ENCODE measurements at places on chromosomes 3 and 15.

GRCh38 chr15:50463423-50464358, 39.5 kb downstream of the USP8 start:
- DNase-seq, result no peak

GRCh38 chr3:155853214-155854140, 750 bp downstream of the SLC33A1 start:
- peak; percentile 36 for DNase-seq

- DNase-seq, result no peak
Measured at GRCh38 chr3:10317311-10317960, 3.5 kb downstream of the SEC13 start.

DNA sequence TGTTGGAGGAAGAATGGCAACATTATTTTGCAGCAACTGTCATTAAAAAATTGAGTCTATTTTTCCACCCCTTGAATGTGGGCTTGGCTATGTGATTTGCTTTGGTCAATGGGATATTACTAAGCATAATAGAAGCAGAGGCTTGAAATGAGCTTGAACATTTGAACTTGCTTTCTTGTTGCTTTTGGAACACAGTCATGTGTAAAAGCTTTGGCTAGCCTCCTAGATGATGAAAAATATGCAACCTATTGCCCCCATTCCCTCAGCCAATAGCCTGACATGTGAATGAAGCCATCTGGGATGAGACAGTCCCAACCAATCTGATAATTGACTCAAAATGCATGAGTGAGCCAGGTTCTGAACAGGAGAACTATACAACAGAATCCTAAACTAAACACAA, 78.4 kb downstream of the PLSCR2 start:
- DNase-seq, result peak; percentile 52

- DNase-seq, result no peak
Measured at GRCh38 chr3:105423397-105423796, 56.7 kb downstream of the ALCAM start.

DNA sequence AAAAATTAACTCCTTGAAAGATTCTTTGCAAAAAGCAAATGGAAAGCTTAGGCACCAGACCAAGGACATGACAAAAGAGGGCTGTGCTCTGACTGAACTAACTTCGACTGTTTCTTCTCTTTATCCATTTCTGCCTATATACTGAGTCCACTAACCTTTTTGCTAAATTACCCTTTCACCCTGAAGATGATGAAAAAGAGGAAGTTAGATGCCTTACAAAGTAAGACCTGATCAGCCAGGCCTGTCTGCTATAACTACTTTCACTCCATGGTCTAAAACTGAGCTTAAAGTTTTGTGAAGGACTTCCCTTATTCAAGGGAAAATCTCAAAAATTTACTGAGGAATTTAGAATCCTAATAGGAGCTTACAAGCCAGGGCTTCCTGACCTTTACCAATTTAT, 6.2 kb upstream of the IGSF10 start:
- no peak for DNase-seq

DNA sequence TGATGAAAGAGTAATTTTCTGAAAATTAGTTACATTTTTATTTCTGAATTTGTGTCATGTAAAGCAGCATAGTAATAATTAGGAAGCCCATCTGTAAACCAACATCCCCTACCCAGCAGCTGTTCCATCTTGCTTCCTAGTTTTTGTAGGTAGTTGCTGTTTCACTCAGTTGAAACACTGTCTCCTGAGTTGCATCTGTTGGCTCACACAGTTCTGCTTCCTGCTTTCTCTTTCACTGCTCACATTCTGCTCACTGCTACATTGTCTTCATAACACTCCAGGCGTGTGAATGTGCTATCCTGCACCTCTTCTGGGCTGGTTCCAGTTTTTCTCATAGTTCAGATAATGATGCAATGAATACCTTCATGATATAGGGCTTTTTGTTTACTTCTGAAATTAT, 123.4 kb downstream of the EPHB1 start:
- DNase-seq, result no peak

- no peak for DNase-seq
Measured at GRCh38 chr3:197434830-197435229, 120.9 kb downstream of the BDH1 start.

GRCh38 chr3:73624017-73624820, 522 bp downstream of the PDZRN3 start:
- peak; percentile 80 for DNase-seq

DNA sequence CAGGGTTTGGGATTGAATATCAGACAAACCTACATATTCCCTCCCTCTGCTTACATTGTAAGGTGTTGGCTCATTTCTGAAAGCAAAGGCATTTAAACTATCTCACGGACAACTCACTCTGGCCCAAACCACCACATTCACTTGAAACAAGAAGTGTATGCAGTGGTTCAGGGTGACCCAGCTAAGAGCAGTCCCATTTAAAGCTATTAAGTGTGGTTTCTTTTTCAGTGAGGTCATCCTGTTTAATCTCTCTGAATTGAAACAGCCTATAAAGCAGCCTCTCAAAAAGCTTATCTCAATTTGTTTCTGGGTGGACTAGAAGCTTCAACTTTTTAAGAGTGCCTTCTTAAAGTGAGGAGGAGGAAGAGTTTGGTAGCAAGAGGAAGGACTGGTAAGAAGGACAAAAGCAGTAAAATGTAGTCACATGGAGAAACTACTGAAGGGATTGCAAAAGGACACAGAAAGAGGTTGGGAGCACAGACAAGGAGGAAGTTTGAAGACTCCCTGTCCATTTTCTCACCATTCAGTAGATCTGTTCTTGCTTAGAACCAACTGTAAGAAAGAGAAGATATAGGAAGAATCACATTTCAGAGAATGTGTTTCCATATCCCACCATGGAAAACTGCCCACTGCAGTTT, 151.6 kb downstream of the TMCO5A start:
- DNase-seq, result no peak

DNA sequence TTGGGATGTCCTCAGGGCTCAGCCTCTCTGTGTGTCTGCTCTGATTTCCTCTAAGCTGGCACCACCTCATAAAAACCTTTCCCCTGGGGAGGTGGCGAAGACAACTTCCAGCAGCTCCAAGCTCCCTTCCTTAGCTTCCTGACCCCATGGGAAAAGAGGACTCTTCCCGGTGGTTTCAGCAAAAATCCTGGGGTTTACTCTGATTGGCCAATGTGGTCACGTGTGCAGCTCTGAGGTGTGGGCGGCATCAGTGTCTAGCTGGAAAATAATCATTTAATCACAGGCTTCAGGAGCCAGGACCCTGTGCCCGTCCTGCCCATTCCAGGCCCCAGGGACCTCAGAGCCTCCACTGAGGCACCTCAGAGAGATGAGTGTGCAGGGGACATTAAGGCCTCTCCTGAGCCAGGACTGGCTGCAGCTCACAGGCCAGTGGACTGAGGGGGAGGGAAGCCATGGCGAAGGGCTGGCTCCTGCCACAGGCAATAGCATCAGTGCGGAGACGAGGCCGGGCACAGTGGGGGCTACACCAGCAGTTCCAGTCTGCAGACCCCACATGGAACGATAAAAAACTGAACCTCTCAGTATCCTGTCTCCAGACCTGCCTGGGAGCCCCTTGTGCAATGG, 104.1 kb downstream of the TPRA1 start:
- no peak for DNase-seq

DNA sequence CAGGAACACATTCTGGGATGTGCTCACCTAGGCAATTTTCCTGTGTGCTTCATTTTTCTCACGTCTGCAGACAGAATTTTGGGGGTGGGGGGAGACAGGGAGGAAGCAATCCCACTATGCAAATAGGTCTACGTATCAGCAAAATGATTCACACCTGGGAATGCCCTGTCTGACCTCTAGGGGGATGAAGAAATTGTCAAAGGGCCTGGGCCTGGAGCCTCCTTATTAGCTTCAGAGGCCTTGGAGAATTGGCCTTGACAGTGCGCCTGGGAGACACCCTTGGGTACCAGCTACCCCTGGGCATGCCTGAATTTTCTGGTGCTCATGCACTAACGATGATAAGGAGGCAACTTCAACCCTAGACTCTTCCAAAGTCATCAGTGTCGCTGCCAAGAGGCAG, 207.5 kb downstream of the CADPS start:
- DNase-seq, result no peak

DNA sequence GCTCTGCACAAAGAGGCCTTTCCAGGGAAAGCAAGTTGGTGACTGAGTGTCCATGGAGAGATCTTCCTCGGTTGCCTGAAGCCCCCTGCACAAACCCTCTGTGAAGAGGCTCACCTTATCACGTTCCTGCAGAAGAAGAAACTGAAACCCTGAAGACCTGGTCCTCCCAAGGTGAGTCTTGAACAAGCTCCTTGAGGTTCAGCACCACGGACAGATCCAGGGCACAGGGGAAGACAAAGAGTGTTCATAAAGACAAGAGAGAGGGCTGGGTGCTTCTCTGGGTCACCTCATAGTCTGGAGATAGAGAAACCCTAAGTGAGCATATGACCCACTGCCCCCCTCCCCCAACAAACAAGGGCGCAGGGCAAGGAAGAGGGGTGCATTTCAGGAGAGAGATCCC, 21.7 kb upstream of the TBC1D21 start:
- peak; percentile 78 for DNase-seq

- DNase-seq, result no peak
Measured at GRCh38 chr3:71057526-71057894, 526.0 kb downstream of the FOXP1 start.

DNA sequence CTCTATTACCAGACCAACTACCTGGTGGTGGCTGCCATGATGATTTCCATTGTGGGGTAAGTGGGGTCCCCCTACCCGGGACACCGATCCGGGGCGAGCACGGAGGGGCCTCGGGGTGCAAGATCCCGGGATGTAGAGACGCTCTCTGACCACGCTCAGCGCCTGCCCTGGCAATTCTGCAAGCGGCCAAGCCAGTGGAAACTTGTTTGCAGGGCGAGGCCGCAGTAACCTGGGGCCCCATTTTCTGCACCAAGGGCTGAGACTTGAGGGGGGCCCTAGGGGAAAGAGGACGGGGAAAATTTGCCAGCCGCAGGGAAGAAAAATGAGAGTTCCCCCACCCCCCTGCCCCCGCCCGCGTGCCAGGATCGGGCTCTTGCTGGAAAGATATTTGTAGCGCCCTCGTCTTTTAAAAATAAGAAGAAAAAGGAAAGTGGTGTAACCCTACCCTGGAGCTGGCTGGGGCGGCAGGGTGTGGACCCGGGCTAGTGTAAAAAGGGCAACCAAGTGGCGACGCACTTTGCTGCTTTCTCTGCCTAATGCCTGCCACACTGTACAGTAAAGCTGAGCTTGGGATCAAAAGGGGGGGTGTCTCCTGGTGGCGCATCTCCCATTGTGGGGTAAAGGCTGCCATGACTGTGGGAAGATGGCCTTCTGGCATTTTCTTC, 563 bp downstream of the ARL6IP5 start:
- peak; percentile 44 for DNase-seq

DNA sequence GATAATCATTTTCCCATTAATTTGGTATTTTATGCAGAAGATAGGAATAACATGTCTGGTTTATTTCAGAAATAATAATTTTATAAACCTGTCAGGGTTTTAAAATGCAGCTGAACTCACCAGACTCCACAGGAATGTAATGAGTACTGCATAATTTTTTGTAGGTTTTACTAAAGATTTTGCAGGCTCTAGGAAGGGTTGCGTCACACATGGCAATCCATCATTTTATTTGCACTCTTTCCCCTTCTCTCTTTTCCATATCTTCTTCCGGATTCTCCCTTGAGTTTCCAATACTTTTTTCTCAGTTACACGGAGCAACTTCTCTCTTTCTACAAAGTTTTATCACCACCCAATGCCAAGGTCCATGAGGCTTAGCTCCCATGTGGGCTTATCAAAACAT, 234.7 kb downstream of the NFKBIZ start:
- DNase-seq, result no peak

Measured in tongue (tissue), 3 donors.